ENCODE measurements at places on chromosomes 6 and 20.

DNA sequence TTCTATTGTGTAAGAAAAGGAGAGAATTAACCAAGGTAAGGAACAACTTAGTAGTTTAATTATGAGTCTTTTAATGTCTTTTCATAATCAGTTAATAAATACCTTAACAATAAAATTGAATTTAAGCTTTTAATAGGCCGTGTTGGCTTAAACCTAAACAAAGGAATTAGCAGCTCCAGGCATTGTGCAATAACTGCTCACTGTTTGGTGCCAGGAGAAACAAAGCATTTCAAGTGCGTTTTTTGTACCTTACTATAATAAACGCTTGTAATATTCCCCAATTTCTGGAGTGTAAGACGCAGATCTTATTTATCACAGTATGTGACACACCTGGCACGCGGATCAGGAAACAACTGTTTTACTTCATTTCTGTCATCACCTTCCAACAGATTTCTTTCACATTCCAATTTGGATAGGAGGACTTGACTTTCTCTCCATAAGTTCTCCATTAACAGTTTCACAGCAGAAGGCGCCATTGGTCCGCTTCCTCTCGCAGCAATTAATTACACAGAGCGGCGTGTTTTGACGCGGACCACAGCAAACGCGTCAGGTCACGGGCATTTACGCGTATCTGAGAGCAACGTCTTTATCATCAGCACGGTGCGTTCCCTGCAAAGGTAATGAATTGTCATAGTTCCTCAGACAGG lies 335.8 kb upstream of the NT5E start:
- no peak for DNase-seq

DNA sequence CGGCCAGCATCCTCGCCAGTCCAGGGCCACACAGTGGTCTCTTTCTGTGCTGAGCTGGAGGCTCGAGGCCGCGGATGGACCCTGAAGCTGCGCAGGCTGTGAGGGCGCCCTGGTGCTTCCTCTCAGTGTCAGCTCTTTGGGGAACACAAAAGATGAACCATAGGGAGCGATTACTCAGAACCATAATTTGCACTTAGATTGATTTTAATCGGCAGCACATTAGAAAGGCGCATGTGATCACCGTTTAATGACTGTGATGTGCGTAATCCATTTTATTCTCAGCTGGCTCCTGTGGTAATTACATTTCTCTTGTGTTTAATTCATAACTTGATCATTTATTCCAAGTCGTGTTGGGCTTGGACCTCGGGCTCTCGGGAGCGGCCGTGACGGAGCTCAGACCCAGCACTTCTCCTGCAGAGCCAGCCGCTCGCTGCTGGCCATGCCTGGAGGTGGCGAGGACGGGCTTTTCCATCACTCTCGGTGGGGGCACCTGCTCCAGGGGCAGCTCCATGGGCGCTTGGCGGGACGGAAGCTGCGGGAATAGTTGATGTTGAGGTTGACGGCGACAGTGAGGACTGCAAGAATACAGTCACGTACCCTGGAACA lies 25.6 kb upstream of the NTSR1 start:
- DNase-seq = no peak

GRCh38 chr20:1450926-1451491 lies 15.6 kb downstream of the NSFL1C start:
- no peak for DNase-seq

DNA sequence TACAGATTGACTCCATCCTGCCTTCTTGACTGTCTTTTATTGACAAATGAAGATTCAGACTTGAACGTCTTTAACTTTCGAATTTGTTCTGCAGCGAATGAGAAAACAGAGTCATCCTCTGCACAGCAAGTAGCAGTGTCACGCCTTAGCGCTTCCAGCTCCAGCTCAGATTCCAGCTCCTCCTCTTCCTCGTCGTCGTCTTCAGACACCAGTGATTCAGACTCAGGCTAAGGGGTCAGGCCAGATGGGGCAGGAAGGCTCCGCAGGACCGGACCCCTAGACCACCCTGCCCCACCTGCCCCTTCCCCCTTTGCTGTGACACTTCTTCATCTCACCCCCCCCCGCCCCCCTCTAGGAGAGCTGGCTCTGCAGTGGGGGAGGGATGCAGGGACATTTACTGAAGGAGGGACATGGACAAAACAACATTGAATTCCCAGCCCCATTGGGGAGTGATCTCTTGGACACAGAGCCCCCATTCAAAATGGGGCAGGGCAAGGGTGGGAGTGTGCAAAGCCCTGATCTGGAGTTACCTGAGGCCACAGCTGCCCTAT lies 12.2 kb downstream of the BRD2 start:
- DNase-seq = no peak

- DNase-seq = no peak
Observed at GRCh38 chr6:12458558-12458957, 168.4 kb downstream of the EDN1 start.

Data from GM20000 (cell line).